CD8-positive, alpha-beta memory T cell (primary cell): ENCODE measurements at places on chromosomes 4 and X. TPM values are rescaled to one million over a fixed set of nuclear protein-coding genes. Genes with fewer than 3 reads are reported as not detected.

DNA sequence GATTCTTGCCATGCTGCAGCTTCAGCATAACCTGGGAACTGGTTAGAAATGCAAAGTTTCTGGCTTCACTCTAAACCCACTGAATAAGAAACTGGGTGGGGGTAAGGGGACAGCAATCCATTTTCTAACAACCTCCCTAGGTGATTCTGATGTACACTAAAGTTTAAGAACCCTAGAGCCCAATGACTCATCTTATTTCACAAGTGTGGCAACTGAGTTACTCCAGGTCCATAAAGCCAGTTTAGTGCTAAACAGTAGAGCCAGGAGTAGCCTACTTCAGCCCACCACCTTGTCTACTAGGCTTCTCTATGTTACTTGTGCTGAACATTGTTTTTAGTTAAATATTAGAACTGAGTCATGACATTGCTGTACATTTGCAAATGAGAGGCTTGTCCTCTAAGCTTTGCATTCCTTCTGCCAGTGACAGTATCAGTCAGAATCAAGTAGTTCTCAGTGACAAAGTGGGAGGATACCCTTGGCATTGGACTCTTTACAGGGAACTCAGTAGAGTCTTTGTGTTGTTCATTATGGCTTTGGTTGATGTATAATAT, 518.0 kb downstream of the RPA4 start:
- DNase-seq, result no peak

DNA sequence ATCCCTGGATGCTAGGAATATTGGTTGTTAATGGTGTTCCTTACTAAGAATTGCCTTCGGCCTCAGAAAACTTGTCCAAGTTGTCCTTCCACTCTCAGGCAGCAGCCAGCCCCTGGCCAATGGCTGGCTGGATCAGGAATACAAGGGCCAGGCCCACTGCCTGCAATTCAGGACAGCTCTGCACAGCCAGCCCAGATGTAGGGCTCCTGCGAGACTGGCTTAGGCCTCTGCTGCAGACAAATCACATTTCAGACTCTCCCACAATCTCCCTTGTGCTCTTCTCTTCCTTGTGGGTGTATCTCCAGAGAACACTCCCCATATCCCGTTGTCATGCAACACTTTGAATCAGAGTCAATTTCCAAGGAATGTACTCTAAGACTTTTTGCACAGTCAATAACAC, 747.6 kb upstream of the FTHL17 start:
- DNase-seq, result no peak

- DNase-seq, result no peak
These were observed 40.6 kb downstream of the CLCN3 start for GRCh38 chr4:169660929-169661328.

- no peak for DNase-seq
These were observed 52.8 kb downstream of the NPFFR2 start for GRCh38 chr4:72084587-72085011.

DNA sequence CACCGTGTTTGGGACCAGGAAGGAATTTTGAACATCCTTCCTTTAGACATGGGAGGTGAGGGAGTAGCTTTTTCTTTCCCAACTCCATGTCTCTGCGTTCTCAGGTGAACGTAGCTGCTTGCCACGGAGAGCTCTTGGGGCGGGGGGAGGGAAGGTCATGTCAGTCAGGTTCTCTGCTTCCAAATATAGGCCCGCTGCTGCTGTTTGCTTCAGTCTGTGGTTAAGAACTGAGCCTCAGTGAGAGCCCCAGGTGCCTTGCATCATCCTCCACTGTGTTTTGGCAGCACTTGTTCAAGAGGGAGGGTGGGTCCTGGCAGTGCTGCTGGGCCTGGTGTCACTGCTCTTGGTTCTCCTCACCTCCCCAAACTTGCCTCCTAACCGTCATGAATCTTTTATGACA, 46.5 kb downstream of the HADH start:
- DNase-seq, result no peak

GRCh38 chr4:47235721-47236120, 204.4 kb downstream of the GABRB1 start:
- DNase-seq, result no peak

DNA sequence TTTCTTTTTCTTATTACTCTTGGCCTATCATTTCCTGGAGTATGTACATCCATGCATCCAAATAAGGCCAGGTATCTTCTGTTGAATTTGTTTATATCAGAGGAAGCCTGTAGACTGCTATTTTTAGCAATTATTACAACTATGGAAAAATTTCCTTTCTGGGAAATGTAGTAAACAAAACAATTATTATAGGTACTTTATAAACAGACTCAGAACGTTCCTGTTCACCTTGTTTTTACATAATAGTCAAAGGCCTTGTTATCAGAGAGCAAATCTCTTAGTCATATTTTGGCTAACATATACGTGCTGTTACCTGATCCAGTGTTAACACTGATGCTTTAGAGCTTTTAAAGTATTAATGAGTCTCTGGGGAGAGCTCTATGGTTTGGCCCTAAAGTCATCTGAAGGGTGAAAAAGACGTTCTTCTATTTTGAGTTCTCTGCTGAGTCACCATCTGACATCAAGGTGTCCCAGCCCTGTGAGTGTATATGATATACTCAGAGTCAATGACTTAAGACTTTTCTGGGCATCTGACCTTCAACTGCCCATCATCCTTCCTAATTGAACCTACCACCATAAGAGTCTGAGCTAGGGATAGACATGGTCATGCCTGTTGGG, 7.3 kb downstream of the SPARCL1 start:
- no peak for DNase-seq

DCAF4L1 gene
- not detected for polyA plus RNA-seq

IQCM gene
- polyA plus RNA-seq, result not detected

SLC6A8 gene
- 0.12 TPM for polyA plus RNA-seq

XAGE1A gene
- not detected for polyA plus RNA-seq

STPG2 gene
- polyA plus RNA-seq, result not detected
